ENCODE measurements at places on chromosomes 7 and 10. TPM values are rescaled to one million over a fixed set of nuclear protein-coding genes. Genes with fewer than 3 reads are reported as not detected.

Gene TAS2R4
- 5.6 TPM for total RNA-seq

Gene ZNF107
- 13.6 TPM for total RNA-seq

Gene LEP
- total RNA-seq = not detected

Gene TRPV5
- total RNA-seq = 0.16 TPM

Gene UTF1
- total RNA-seq = not detected

Gene UFSP1
- 0.82 TPM for total RNA-seq

Gene ERV3-1
- total RNA-seq = 49.9 TPM

Gene NSMCE4A
- 75.5 TPM for total RNA-seq

Gene LIPM
- not detected for total RNA-seq

Gene FAM241B
- 5.1 TPM for total RNA-seq

Gene BMPER
- 10.6 TPM for total RNA-seq

Gene LZTS2
- 62.8 TPM for total RNA-seq

Gene LRRN3
- total RNA-seq = 41.4 TPM

Gene ITPRID1
- 0.11 TPM for total RNA-seq

Gene TCAF2
- total RNA-seq = 2.3 TPM

Gene TBX20
- total RNA-seq = 4.6 TPM
